Smooth muscle cell of bladder (primary cell): ENCODE measurements at places on chromosomes 6 and 20. TPM values are rescaled to one million over a fixed set of nuclear protein-coding genes. Genes with fewer than 3 reads are reported as not detected.

DYNLT2 gene
- total RNA-seq = 0.65 and 0.85 TPM in 2 replicates

TM9SF4 gene
- total RNA-seq = 30.4 and 39.6 TPM in 2 replicates

C6orf118 gene
- not detected in 2 replicates for total RNA-seq

RAMACL gene
- 1.3 and 4.1 TPM in 2 replicates for total RNA-seq

DLK2 gene
- 0.28 and 0.37 TPM in 2 replicates for total RNA-seq

SNX14 gene
- total RNA-seq = 118 and 120 TPM in 2 replicates

SIGLEC1 gene
- under 0.01 TPM in 1 of 2 replicates, not detected in the other for total RNA-seq

LRRN4 gene
- total RNA-seq = under 0.01 TPM in 1 of 2 replicates, not detected in the other

PPT2 gene
- total RNA-seq = 50.2 and 67.4 TPM in 2 replicates

FOXO3 gene
- 26.9 and 29.0 TPM in 2 replicates for total RNA-seq

CCDC28A gene
- 14.5 and 18.5 TPM in 2 replicates for total RNA-seq

ZBTB12 gene
- total RNA-seq = 3.8 and 7.2 TPM in 2 replicates

POLR1H gene
- total RNA-seq = 34.9 and 39.5 TPM in 2 replicates

MDC1 gene
- total RNA-seq = 2.4 and 3.7 TPM in 2 replicates

PROKR2 gene
- total RNA-seq = not detected in 2 replicates

PLCB4 gene
- total RNA-seq = 1.9 and 2.0 TPM in 2 replicates

IPCEF1 gene
- 0.09 and 0.43 TPM in 2 replicates for total RNA-seq

NNAT gene
- 0.14 TPM in 1 of 2 replicates, not detected in the other for total RNA-seq

FNDC1 gene
- 0.14 TPM in 1 of 2 replicates, not detected in the other for total RNA-seq

FERMT1 gene
- total RNA-seq = 2.8 and 4.3 TPM in 2 replicates

CST5 gene
- total RNA-seq = not detected in 2 replicates

VPS16 gene
- 72.2 and 72.7 TPM in 2 replicates for total RNA-seq

SMLR1 gene
- total RNA-seq = not detected in 2 replicates

CYP24A1 gene
- total RNA-seq = 0.28 and 0.85 TPM in 2 replicates

PPP1R16B gene
- 0.09 TPM in 1 of 2 replicates, not detected in the other for total RNA-seq

SOBP gene
- 4.2 and 5.3 TPM in 2 replicates for total RNA-seq

SLC32A1 gene
- not detected in 2 replicates for total RNA-seq

GLP1R gene
- not detected in 2 replicates for total RNA-seq

CGAS gene
- total RNA-seq = 3.4 and 4.3 TPM in 2 replicates

PGC gene
- not detected in 2 replicates for total RNA-seq

ZNF217 gene
- 18.6 and 22.6 TPM in 2 replicates for total RNA-seq

OLIG3 gene
- not detected in 2 replicates for total RNA-seq

PPIL6 gene
- total RNA-seq = 3.0 and 6.9 TPM in 2 replicates

PTP4A1 gene
- 39.0 and 52.9 TPM in 2 replicates for total RNA-seq

BPIFB3 gene
- total RNA-seq = not detected in 2 replicates

NINL gene
- total RNA-seq = 8.2 and 10.3 TPM in 2 replicates

B3GAT2 gene
- total RNA-seq = not detected in 2 replicates

TRDN gene
- not detected in 2 replicates for total RNA-seq

TNNC2 gene
- total RNA-seq = 1.00 and 1.1 TPM in 2 replicates

FOXC1 gene
- 0.28 and 0.71 TPM in 2 replicates for total RNA-seq

ANKRD66 gene
- total RNA-seq = not detected in 2 replicates

DLL1 gene
- total RNA-seq = 0.46 and 3.1 TPM in 2 replicates

PKHD1 gene
- not detected in 2 replicates for total RNA-seq

RAET1E gene
- total RNA-seq = 0.14 and 0.37 TPM in 2 replicates

TBX18 gene
- total RNA-seq = 20.5 and 34.9 TPM in 2 replicates

CTNNBL1 gene
- 27.7 and 31.7 TPM in 2 replicates for total RNA-seq

PSORS1C2 gene
- total RNA-seq = not detected in 2 replicates

FRS3 gene
- total RNA-seq = 0.83 and 0.85 TPM in 2 replicates

ATP9A gene
- 24.0 and 36.0 TPM in 2 replicates for total RNA-seq

TSBP1 gene
- not detected in 2 replicates for total RNA-seq

ZNF335 gene
- total RNA-seq = 9.5 and 11.7 TPM in 2 replicates

RFX6 gene
- total RNA-seq = not detected in 2 replicates

TGIF2 gene
- 5.1 and 7.7 TPM in 2 replicates for total RNA-seq

UNC5CL gene
- under 0.01 and 0.09 TPM in 2 replicates for total RNA-seq

HLA-DRB5 gene
- total RNA-seq = not detected in 2 replicates

GPR63 gene
- total RNA-seq = 1.0 and 1.4 TPM in 2 replicates

ARFRP1 gene
- total RNA-seq = 30.2 and 35.4 TPM in 2 replicates

KLC4 gene
- total RNA-seq = 15.5 and 18.7 TPM in 2 replicates
